ENCODE measurements at places on chromosomes 6 and 20.

DNA sequence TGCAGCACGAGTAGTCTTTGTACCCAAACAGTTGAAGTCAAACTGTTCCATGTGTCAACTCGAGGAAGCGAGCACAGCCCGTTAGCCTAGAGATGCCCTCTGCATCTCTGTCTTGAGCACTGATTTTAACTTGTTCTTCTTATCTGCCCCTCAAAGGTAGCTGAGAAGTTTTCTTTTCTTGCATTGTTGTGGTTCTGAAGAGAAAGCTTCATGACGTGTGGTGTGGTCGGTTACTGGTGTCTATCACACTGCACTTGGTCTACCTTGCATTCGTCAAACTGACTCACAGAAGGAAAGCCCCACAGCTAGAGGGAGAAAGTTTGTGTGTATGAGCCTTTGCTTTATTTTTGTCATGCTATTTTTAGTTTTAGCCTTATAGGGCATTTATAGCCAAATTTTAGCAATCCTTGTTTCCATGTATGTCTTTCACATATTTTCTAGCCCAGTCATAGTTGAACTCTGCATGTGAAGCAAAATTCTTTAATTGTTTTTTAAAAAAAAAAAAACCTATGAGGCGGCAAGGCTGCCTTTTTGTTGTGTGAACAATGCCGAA is 115.1 kb downstream of the JAG1 start:
- DNase-seq, result peak; percentile 14

- no peak for DNase-seq
Observed at GRCh38 chr20:59019217-59019616, at the start of gene TUBB1. Gene TUBB1 (plus strand): TSS chr20:59019429. CDS start chr20:59019523, 94 bp downstream.

DNA sequence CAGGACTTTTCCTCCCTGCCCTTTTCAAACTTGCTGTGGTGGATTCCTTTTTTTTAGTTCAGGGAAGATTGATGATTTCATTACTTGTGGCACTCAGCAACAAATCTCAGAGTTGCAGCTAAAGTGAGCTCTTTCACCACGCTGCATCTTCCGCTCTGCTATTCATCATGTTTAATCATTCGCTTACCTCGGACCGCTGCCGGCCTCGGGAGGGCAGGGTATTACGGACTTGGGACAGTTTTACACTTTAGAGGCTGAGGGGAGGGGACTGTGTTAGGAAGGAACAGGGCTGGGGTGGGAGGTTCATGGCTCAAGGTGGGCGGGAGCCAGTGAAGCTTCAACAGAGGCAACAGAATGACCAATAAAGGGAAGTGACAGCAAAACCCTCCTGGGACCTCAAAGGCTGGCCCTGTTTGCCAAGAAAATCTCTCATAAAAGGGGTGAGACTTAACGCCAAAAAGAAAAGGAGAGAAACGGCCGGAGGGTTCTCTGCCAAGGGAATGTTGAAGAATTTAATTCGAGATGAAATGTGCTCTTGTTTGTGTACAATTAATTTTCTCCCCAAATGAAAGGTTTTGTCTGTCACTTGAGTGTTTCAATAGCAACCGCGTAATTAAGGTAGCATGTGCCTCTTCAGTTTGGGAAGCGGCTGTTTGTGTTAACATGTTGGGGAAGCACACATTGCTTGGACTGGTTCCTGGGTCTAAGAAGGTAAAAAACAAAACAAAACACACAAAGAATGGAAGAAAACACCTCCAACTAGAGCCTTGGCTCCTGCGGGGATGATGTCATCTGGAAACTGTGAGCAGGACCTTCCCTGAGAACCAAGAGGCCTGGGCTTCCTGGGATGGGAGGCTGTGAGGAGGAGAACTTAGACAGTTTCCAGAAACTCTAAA is 72.5 kb upstream of the SULF2 start:
- DNase-seq, result no peak

DNA sequence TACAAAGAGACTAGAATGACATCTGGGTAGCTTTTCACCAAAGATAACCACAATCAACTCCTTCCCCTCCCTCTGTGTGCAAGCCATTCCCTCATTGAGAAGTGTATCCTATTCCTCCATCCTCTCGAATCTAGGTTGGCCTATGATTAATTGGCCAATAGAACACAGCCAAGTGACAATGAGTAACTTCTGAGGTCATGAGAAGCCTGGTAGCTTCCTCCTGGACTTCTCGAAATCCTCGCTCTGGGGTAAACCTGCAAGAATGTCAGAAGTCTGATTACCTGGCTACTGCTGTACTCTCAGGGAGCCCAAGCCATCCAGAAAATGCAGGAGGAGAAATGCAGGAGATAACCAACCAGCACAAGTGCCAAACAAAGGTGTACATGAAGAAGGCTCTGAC is 13.1 kb downstream of the ARHGAP18 start:
- DNase-seq, result no peak

- DNase-seq, result no peak
Observed at GRCh38 chr6:37607944-37608343, 89.7 kb downstream of the MDGA1 start.

GRCh38 chr20:15098351-15098750 is 760.9 kb upstream of the FLRT3 start:
- DNase-seq, result no peak

- DNase-seq, result no peak
Observed at GRCh38 chr20:59148701-59149493, 14.7 kb upstream of the ZNF831 start.
